ENCODE measurements at places on chromosomes 6 and 20.

GRCh38 chr20:36493051-36493800 is 48.1 kb upstream of the MYL9 start:
- DNase-seq = peak; percentile 10

GRCh38 chr6:163733061-163733460 is 318.5 kb downstream of the QKI start:
- peak; percentile 23 for DNase-seq

DNA sequence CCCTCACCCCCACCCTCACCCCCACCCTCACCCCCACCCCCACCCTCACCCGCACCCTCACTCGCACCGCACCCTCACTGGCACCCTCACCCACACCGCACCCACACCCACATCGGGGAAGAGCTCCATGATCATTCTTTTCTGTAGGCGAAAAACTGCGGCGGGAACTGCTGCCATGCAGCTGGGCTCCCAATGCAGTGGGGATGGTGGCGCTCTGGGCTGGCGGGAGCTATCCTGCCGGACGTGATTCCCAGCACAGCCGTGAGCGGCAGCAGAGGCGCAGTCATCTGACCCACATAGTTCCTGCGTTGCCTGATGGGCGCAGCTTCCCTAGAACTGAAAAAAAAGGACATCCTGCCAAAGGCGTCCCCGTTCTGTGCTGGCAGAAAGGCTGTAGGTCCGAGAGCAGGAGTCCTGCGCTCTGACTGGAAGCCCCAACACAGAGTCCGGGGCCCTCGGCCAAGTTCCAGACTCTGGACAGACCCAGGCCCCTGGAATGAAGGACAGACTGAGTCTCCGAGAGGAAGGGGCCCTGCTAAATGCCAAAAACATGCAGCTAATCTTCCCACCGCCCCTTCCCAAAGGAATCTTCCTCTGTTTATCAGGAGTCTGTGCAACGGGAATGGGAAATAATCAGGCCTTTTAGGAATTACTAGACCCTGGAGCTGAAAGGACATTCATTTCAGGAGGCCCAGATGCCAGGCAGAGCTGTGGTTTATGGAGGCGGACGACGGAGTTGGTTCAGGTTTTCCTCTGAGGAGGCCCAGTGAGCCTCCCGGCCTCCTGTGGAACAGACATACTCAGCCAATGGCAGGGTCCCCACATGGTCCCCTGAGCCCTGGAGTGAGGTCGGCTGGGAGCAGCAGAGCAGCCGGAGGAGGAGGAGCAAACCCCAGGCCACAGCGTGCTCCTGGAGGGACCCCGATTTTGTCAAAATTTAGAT is 14.1 kb upstream of the TCFL5 start:
- DNase-seq = peak; percentile 43

GRCh38 chr6:133740218-133740617 is 148.7 kb upstream of the TCF21 start:
- DNase-seq = no peak

DNA sequence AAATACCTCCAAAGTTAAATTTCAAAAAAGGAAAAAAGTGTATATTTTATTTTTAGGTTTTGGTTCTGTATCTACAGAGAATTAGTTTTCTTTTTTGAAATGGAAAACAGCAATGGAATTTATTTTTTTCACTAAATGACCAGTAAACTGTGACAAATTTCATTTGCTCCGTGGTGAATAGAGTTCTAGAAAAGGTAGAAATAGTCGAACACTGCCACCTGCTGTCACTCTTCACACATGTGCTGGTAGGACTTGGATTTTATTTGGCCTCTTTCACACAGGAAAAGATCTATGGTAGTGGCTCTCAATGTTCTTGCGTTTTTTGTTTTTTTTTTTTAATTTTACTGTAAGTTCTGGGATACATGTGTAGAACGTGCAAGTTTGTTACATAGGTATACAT is 312.5 kb downstream of the EYA4 start:
- peak; percentile 11 for DNase-seq

DNA sequence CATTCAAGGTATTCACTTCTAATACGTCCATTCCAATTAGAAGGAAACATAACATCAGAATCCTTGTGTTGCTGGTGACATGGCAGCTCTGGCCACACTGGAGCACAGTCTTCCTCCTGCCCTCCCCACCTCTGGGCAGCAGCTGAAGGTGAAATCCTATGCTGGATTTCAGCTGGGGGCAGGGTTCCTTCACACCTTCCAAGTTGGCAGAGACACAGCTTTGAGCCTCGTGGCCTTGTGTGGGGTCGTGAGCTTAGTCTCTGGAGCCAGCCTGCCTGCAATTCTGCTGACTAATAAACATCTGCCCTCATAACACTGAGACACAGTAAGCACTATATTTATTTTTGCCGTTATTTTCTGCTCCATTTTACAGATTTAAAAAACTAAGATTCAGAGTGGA is 218.9 kb upstream of the RIN2 start:
- DNase-seq = no peak

- DNase-seq = no peak
Observed at GRCh38 chr6:43402820-43403219, 24.5 kb upstream of the ABCC10 start.

- DNase-seq = no peak
Observed at GRCh38 chr6:150925976-150926375, 60.5 kb downstream of the MTHFD1L start.

GRCh38 chr20:21184819-21185218 is 58.9 kb downstream of the KIZ start:
- DNase-seq = no peak

DNA sequence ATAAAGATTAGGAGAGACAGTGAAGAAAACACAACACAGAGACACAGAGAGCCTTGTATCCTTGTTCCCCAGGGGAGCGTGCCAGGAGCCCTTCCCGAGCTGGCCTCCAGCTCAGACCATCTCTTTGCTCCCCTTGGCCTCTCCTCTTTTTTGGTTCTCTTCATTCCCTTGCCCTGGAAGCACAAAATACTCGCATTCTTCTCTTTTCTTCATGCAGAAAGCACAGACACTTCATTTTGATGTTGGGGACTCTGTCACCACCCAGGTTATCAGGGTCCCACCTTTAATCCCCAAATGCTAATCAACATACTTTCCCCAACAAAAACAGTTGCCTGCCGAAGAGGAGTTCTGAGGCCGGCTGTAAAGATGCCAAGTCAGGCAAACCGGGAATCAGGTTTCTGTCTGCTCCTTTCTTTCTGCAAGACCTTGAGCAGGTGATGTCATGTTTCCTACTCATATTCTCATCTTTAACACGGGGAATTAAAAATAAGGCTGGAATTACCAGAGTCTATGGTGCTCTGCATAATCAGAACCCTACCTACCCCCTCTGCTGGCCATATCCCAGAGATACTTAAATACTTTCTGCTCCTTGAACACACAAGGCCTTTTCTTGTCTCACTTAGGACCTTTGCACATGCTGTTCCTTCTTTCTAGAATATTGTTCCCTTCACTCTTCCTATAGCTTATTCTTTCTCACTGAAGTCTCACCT is 21.7 kb downstream of the TGM6 start:
- DNase-seq = peak; percentile 33

DNA sequence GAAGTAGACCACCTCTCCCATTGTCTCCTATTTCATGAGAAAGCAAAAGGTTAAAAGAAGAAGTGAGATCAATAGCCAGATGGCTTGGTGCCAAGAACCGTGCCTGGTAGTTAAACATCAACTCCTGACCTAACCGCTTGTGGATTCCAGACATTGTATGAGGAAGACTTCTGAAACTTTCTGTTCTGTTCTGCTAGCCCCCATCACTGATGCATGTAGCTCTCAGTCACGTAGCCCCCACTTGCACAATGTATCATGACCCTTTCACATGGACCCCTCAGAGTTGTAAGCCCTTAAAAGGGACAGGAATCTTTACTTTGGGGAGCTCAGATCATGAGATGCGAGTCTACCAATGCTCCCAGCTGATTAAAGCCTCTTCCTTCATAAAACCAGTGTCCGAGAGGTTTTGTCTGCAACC is 301.2 kb downstream of the RNGTT start:
- no peak for DNase-seq

GRCh38 chr20:53707371-53708055 is 113.9 kb upstream of the ZNF217 start:
- peak; percentile 91 for DNase-seq

DNA sequence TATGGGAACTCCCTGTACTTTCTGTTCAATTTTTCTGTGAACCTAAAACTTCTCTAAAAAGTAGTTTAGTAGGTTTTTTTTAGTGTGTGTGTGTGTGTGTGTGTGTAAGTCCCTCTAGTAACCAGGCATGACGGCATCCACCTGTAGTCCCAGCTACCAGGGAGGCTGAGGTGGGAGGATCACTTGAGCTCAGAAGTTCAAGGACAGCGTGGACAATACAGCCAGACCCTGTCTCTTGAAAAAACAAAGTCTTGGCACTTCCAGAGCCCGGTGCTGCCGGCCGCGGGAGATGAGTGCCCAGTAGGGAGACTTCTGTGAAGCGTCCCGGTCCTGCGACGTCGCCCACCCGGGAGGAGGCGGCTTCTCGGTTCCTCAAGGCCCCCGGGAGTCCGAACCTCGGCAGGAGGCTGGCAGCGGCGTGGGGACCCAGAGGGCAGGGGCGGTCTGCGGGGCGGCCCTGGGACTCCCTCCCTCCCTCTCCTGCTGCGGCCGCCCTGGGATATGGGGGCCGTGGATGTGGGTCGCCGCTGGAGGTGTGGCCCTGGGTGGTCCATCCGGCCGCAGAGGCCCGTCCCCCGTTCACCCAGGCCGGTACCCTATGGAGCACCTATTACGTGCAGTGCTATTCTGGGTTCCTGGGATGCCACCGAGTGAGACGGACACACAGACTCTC is 78.0 kb upstream of the SIRPG start:
- DNase-seq = no peak

DNA sequence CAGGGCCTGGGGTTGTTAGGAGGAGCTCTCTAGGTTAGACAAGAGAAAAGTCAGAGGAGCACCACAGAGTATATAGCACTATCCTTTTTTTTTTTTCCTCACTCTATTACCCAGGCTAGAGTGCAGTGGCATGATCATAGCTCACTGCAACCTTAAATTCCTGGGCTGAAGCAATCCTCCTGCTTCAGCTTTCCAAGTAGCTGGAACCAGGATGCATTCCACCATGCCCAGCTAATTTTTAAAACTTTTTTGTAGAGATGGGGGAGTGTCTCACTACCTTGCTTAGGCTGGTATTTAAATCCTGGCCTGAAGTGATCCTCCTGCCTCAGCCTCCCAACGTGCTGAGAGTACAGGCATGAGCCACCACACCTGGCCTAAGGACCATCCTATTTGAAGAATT is 19.3 kb upstream of the AKIRIN2 start:
- no peak for DNase-seq

DNA sequence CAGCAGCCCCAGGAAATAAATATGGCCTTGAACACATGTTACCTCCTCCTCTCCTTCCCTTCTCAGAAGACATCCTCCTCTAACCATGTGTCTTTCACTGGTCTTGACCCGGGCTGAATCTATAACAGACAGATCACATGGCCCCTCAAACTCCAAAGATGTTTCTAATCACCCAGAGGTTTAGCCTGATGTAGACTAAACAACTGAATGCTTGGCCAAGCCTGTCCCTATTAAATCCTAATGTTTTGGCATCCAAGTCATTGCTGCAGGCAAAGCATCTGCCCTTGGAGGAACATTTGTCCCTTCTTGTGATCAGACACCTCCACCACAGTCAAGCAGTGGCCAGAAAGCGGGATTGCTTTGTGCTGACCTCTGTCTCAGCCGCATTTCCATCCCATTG is 65.5 kb downstream of the ANKRD60 start:
- no peak for DNase-seq

GRCh38 chr6:18436341-18436740 is 49.2 kb downstream of the RNF144B start:
- peak; percentile 92 for DNase-seq

DNA sequence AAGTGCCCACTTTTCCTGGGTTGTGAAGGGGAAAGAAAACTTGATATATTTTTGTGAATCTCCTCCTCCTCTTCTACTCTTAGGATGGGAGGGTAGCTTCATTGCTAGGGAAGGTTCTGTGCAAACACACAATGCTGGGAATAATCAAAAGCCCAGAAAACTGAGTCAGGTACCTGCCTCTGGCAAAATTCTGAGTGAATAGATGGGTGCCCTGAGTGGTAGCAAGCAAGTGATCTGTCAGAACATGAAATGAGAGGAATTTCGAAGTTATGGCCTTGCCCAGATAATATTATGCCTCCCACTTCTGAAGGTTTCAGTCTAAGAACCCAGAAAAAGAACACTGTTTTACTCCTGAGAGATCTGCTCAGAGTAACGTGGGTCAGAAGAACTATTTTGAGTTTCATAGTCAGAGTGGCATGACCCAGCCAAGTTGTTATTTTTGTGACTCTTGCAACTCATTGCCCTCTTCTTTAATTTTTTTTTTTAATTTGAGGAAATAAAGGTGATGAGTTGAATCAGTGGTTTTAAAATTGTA is 158.3 kb downstream of the BMP2 start:
- DNase-seq = no peak

- DNase-seq = no peak
Observed at GRCh38 chr6:142406131-142406530, 104.3 kb downstream of the ADGRG6 start.

DNA sequence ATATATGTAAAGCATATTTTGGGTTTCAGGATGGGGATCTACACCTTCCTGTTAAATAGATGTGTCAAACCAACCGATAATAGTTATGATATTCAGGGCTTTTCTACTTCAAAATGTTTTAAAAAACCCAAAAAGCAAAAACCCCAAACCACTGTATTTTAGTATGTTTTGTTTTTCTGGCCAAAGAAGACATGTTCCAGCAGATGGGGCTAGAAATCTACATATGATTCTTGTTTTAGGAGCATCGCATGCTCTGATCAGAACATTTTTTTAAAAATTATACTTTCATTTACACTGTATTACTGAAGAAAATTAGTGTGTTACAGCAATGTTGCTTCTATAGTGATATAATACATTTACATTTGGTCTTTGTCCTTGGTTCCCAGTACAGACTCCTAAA is 11.0 kb downstream of the RMND1 start:
- peak; percentile 25 for DNase-seq

DNA sequence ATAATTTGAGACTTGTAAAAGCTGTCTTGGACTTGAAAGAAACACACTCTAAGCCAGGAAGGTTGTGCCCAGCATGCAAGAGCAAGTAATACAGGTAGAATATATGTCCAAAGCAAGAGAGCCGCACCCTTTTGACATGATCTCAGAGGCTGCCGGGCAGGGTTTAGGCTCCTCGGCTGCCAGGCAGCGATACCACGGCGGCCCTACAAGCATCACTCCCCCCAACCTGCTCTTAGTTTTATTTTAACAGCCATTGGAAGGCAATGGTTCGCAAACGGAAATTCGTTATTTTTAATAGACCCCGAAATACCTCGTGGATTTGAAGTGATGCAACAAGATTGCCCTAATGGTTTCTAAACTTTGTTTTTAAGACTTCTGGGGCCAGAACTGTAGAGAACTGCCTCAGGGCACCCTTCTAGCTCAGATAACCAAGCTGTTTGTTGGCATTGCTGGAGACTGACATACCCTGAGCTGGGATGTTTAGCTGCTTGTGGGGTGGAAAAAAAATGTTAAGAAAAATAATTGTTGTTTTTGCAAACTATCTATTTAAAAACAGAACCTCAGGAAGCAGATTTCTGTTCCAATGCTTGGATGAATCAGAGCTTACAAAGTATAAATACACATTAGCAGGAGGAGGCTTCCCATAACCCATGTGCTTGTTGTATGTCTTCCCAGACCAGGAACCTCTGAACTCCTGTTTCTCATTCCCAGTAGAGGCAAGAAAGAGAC is 39.0 kb downstream of the JAG1 start:
- no peak for DNase-seq

GRCh38 chr20:57618091-57618763 is 2.0 kb downstream of the ZBP1 start:
- DNase-seq = peak; percentile 25

GRCh38 chr6:56625356-56625755 is 17.3 kb downstream of the DST start:
- no peak for DNase-seq

All from inflammatory macrophage (primary cell).